ENCODE measurements at places on chromosomes 4 and X. TPM values are rescaled to one million over a fixed set of nuclear protein-coding genes. Genes with fewer than 3 reads are reported as not detected.

Gene TMEM185A
- 19.9 TPM for total RNA-seq

Gene GPC3
- 50.2 TPM for total RNA-seq

Gene UGT2B15
- not detected for total RNA-seq

DNA sequence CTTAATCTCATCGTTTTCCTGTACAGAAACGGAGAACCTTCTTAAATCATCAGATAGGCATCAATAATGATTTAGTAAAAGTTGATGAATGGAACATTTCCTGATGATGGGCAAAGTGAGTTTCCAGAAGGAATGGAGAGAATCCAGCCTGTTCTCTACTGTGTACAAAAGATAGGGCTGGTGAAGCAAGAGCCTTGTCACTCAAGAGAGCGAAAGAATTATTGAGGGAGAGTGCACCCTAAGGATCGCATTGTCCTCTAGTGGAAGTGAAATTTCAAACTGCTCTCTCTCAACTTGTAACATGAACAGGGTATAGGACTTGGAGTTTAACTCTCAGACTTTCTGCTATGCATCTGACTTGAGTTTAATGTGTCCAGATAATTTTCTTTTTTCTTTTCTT, 69.6 kb downstream of the CDS1 start:
- peaks cover 15% of the 10 kb centered on the region for H3K4me1 ChIP-seq
- no peak for DNase-seq
- no peaks in the 10 kb centered on the region for H3K27me3 ChIP-seq

Gene CDS1
- total RNA-seq = 24.4 TPM

DNA sequence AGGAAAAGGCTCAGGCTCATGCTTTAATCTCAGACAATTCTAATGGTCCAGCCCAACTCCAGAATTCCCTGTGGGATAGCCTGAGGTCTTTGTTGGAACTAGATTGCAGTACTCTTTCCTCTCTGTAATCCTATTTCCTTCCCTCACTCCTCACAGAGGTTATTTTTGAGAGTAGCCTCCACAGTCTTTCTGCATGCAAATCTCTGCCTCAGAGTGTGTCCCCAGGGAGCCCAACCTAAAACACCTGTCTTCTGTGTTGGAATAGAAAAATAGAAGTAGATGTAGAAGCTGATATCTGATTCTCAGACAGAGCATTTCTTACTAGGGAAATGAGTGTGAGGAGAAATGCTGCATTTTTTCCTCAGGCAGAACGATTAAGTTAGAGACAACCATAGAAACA, 915.5 kb upstream of the EPHA5 start:
- no peak overlapping the region for H3K27ac ChIP-seq
- no peaks in the 10 kb centered on the region for H3K4me1 ChIP-seq
- H3K27me3 ChIP-seq = no peaks in the 10 kb centered on the region

DNA sequence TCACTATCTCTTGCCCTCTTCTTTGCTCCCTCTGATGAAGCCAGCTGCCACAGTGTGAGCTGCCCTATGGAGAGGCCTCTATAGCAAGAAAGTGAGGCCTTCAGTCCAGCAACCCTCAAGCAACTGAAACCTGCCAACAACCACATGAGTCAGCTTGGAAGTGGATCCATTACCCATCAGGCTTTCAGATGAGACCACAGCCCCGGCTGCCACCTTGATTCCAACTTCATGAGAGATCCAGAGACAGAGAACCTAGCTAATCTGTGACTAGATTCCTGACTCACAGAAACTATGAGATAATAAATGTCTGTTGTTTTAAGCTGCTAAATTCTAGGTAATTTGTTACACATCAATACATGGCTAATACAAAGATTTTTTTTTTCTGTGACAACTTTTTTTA, 20.4 kb upstream of the WAS start:
- no peaks in the 10 kb centered on the region for H3K4me1 ChIP-seq
- H3K36me3 ChIP-seq = no peaks in the 10 kb centered on the region
- no peak for DNase-seq
- H3K27ac ChIP-seq = no peak overlapping the region
- H3K4me3 ChIP-seq = no peak overlapping the region

- H3K27ac ChIP-seq = no peak overlapping the region
- H3K4me1 ChIP-seq = no peaks in the 10 kb centered on the region
- no peak overlapping the region for H3K4me3 ChIP-seq
- H3K27me3 ChIP-seq = no peaks in the 10 kb centered on the region
- no peak for DNase-seq
These were observed 47.5 kb downstream of the PPA2 start for GRCh38 chr4:105426187-105426897.

Gene CACNA1F
- total RNA-seq = 1.4 TPM

- H3K36me3 ChIP-seq = no peaks in the 10 kb centered on the region
- H3K27ac ChIP-seq = no peak overlapping the region
These were observed 103.9 kb downstream of the SYTL5 start for GRCh38 chrX:38110231-38110630.

DNA sequence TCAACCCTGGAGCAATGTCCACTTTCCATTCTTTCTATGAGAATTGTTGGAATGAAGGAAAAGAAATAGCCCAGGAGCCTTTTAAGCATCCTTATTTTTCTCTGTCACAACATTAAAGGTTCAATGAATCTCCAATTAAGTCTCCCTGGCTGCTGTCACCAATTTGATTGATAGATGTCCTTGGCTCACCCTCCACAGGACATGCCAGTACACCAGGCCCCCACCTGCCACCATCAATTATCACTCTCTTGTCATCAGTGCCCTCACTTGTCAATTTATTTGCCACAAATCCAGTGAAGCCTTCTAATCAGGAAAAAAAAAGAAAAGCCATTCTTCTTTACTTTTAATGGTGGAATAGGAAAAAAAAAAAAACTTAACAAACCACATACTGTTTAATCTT, 453.6 kb downstream of the CENPC start:
- H3K36me3 ChIP-seq = no peaks in the 10 kb centered on the region
- no peak overlapping the region for H3K27ac ChIP-seq

Gene RNF128
- 15.4 TPM for total RNA-seq

DNA sequence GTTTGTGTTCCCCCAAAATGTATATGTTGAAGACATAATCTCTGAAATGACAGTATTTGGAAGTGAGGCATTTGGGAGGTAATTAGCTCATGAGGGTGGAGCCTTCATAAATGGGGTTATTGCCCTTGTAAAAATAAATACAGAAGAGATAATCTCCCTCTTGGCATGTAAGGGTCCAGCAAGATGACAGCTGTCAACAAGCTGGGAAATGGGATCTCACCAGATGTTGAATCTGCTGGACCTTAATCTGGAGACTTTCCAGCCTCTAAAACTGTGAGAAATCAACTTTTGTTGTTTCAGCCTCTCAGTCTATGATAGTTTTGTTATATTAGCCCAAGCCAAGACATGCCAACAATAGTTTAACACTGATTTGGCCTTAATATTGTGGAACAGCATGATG, 438.2 kb upstream of the PCDH7 start:
- DNase-seq = no peak
- H3K4me1 ChIP-seq = no peaks in the 10 kb centered on the region
- H3K27ac ChIP-seq = no peak overlapping the region
- no peaks in the 10 kb centered on the region for H3K36me3 ChIP-seq
- no peak overlapping the region for H3K4me3 ChIP-seq
- H3K27me3 ChIP-seq = no peaks in the 10 kb centered on the region

DNA sequence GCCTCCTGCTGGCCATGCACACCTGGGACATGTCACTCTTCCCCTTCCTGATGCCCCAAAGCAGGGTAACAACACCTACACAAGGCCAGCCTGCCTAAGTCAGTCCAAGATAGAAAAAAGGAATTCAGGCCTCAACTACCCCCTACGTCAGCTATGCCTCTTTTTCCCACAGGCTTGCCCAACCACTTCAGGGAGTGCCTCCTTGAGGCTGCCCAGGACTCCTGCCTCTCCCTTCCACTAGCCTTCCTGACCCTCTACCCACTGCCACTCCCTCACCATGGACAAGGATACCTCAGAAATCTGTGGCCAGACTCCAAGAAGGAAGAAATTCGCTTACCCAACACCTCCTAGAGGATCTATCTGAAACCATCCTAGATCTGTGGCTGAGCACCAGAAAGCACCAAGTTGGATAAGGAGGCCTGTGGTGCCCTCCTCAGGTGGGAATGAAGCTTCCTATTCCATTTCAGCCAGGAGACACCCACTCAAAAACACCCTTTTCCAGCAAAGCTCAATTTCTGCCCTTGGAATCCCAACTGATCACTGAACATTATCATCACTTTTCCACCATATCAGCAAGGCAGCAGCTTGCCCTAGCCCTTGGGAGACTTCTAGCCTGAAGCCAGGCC, 1.8 kb downstream of the KDM5C start:
- H3K27me3 ChIP-seq = no peaks in the 10 kb centered on the region
- peaks cover 27% of the 10 kb centered on the region for H3K4me1 ChIP-seq
- no peak overlapping the region for H3K27ac ChIP-seq
- peaks cover 25% of the 10 kb centered on the region for H3K36me3 ChIP-seq
- no peak for DNase-seq
- H3K4me3 ChIP-seq = peak overlapping the region; percentile 83

GRCh38 chr4:83149865-83150652, 35.5 kb upstream of the PLAC8 start:
- H3K4me1 ChIP-seq = peaks cover 10% of the 10 kb centered on the region
- H3K36me3 ChIP-seq = no peaks in the 10 kb centered on the region
- H3K27me3 ChIP-seq = no peaks in the 10 kb centered on the region
- no peak for DNase-seq
- no peak overlapping the region for H3K4me3 ChIP-seq

- no peak overlapping the region for H3K4me3 ChIP-seq
- DNase-seq = no peak
- peaks cover 25% of the 10 kb centered on the region for H3K4me1 ChIP-seq
- H3K36me3 ChIP-seq = no peaks in the 10 kb centered on the region
These were observed 68.7 kb downstream of the DHX15 start for GRCh38 chr4:24515698-24516097.

GRCh38 chr4:63302792-63303191, 1106.5 kb downstream of the TECRL start:
- no peak overlapping the region for H3K27ac ChIP-seq
- no peaks in the 10 kb centered on the region for H3K27me3 ChIP-seq
- DNase-seq = no peak
- no peak overlapping the region for H3K4me3 ChIP-seq
- no peaks in the 10 kb centered on the region for H3K4me1 ChIP-seq

- peaks cover 8% of the 10 kb centered on the region for H3K36me3 ChIP-seq
- H3K4me1 ChIP-seq = peaks cover 30% of the 10 kb centered on the region
- H3K27me3 ChIP-seq = no peaks in the 10 kb centered on the region
- H3K27ac ChIP-seq = peak overlapping the region; percentile 93
- H3K4me3 ChIP-seq = peak overlapping the region; percentile 69
- DNase-seq = no peak
These were observed 2.0 kb downstream of the ANXA3 start for GRCh38 chr4:78553529-78554060.

Gene FGA
- total RNA-seq = 35.4 TPM

DNA sequence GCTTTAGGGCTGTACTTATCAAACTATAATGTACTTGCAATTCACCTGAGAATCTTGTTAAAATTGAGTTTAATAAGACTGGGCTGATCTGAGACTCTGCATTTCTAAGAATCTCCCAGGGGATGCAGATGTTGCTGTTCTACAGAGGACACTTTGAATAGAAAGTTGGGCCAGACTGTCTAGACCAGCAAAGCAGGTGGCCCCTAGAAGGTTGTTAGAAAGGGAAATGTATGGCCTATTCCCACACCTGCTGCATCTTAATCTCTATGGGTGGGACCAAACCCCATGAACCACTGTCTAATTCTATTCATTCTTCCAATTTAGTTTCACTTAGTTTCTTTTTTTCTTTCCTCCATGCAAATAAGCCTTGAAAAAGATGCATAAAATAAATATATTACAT, 413.2 kb upstream of the TECRL start:
- no peak for DNase-seq
- H3K36me3 ChIP-seq = no peaks in the 10 kb centered on the region
- no peaks in the 10 kb centered on the region for H3K4me1 ChIP-seq
- H3K27me3 ChIP-seq = no peaks in the 10 kb centered on the region

- H3K27me3 ChIP-seq = no peaks in the 10 kb centered on the region
- H3K27ac ChIP-seq = no peak overlapping the region
- no peaks in the 10 kb centered on the region for H3K4me1 ChIP-seq
- DNase-seq = no peak
- H3K4me3 ChIP-seq = no peak overlapping the region
- no peaks in the 10 kb centered on the region for H3K36me3 ChIP-seq
These were observed 31.5 kb downstream of the PALLD start for GRCh38 chr4:168528131-168528949.

- DNase-seq = no peak
- no peaks in the 10 kb centered on the region for H3K4me1 ChIP-seq
- H3K36me3 ChIP-seq = peaks cover 75% of the 10 kb centered on the region
These were observed 42.3 kb downstream of the NSG1 start for GRCh38 chr4:4428966-4429875.

GRCh38 chrX:71178908-71179307, 34.3 kb downstream of the NLGN3 start:
- H3K4me3 ChIP-seq = no peak overlapping the region
- H3K36me3 ChIP-seq = no peaks in the 10 kb centered on the region

- H3K27ac ChIP-seq = no peak overlapping the region
- no peak for DNase-seq
- H3K4me3 ChIP-seq = no peak overlapping the region
- no peaks in the 10 kb centered on the region for H3K27me3 ChIP-seq
- H3K36me3 ChIP-seq = no peaks in the 10 kb centered on the region
These were observed 100.8 kb downstream of the BEND2 start for GRCh38 chrX:18119856-18120255.

Gene KANTR
- total RNA-seq = 14.8 TPM

Measured in lower lobe of right lung (tissue), 2 donors.